ENCODE measurements at places on chromosomes 5 and 9.
A peak's percentile ranks its signal among the peaks of the same experiment; 100 is the strongest.

- DNase-seq: no peak
Observed at GRCh38 chr9:37550781-37551180, 25.4 kb downstream of the FBXO10 start.

DNA sequence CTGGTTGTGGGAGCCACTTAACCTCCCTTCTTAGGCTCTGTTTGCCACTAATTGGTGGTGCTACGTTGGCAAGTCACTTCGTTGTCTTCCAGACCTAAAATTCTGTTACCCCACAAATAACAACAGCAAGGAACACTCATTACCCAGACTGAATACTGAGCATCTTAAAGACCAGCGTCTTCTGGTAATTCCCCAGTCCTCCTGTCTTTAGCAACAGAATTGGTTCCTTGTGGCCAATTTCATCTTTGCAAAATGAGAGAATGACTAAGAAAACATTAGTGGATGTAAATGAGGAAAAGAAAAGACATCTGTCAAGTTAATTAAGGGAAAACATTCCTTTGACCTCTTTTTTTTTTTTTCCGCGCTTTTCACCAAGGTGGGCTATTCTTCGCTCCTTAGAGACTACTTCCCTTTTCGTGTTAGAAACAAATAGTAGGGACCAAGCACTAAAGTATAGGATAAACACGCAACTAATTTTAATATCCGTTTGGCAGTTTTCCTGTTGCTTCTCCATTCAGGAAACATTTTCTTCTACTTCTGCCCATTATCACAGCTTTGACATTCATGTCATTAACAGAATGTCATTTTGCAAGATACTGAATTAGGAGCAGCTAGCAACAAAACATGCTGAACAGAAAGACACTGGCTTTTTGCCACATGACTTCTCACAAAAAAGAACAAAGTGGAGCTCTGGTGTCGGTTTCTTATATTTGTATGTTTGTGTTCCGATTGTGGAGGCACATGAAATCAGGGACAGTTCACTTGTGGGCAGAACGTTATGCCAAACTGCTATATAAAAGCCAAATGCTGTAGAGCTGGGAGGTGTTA lies 154.2 kb downstream of the CD180 start:
- no peak for DNase-seq

DNA sequence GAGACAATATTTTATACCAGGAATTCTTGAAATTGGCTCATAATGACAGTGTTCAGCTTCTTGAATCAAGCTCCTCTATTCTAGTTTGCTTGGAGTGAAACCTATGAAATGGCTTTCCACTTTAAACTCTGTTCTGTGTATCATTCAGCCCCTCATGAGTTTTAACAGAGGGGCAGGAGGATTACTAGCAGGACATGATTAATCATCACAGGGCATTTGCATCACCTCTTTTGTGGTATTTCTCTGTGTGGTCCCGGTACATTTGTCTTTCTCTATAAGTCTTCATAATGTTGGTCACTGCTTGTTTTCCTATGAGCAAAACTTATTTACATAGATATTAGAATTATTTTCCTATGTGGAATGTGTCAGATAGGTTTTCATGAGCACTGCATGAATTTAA lies 21.2 kb downstream of the CAST start:
- DNase-seq: no peak

- no peak for DNase-seq
Observed at GRCh38 chr9:26462213-26462612, 430.4 kb downstream of the CAAP1 start.

- no peak for DNase-seq
Observed at GRCh38 chr5:72410688-72411295, 90.6 kb downstream of the PTCD2 start.

- no peak for DNase-seq
Observed at GRCh38 chr5:80185095-80185494, 70.8 kb downstream of the SERINC5 start.

GRCh38 chr9:69898714-69899209 lies 78.1 kb downstream of the CFAP95 start:
- no peak for DNase-seq

DNA sequence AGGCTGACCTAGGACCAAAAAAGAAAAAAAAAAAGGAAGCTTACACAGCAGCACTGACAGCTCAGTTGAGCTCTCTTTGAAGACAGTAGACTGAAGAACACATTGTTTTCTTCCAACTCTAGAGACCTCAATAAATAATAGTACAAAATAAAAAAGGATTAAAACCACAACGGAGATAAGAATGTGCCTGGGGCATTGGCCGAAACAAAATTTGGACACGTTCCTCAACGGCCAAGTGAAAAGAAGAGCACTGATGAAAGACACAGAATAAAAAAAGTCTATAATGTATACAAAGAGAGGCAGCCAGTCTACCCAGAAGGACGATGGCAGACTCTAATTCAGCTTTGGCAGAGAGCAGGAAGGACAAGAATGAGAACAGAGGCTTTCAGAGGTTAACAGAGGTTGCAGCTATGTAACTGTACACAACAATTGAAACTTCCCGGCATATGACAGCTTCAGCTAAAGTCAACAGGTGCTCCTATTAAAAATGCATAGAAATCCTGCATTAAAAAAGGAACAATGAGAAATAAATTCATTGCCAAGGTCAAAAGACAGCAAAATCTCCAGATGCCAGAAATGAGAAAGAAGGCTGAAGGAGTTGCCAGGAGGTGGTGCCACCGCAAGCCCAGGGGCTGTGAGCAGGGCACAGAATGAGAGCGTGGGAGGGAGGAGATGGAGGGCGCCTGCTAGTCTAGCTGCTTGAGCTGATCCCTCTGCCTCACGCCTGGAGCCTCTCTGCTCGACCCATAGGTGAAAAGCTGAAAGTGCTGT lies 113.9 kb downstream of the DCP2 start:
- peak; percentile 27 for DNase-seq
